ENCODE measurements at places on chromosomes 6 and 20.

GRCh38 chr6:169250660-169251059 is 3.0 kb downstream of the THBS2 start:
- DNase-seq = no peak

- DNase-seq = no peak
Observed at GRCh38 chr6:158322724-158323560, 10.7 kb downstream of the TULP4 start.

GRCh38 chr20:20318365-20319161 is 49.3 kb upstream of the INSM1 start:
- no peak for DNase-seq

DNA sequence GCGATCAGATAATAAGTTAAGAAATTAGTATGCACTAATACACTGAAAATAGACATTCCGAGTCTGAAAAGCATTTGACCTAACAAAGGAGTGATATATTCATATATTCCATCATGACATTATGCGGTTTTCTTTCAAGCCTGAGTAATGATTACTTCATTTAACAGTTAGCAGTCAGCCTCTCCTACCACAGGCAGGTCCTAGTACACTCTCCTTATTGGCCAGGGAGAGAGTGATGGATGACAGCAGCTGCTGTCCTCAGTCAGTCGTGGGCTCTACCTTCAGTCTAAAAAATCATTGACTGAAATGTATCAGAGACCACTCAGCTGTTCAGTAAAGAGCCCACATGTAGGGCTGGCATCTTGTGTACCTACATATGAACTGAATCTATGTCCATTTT is 33.2 kb upstream of the VGLL2 start:
- no peak for DNase-seq

GRCh38 chr6:111802015-111802414 is 71.2 kb downstream of the FYN start:
- no peak for DNase-seq

DNA sequence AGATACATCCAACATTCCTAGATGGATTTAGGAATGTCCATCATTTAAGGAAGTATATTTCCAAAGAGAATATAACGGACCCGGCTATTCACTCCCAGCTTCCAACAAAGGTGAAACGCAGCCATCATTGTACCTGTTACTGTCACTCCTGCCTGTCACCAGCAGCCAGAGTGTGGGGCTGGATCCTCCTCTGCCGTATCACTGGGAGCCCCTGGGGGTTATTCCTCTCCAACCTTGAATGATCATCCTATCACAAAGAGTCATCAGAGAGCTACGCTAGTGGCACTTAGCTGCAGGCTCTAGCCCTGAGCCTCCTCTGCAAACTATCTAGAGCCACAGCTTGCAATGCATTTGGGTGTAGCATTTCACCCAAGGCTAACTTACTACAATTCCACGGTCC is 73.6 kb upstream of the NHSL1 start:
- DNase-seq = no peak

DNA sequence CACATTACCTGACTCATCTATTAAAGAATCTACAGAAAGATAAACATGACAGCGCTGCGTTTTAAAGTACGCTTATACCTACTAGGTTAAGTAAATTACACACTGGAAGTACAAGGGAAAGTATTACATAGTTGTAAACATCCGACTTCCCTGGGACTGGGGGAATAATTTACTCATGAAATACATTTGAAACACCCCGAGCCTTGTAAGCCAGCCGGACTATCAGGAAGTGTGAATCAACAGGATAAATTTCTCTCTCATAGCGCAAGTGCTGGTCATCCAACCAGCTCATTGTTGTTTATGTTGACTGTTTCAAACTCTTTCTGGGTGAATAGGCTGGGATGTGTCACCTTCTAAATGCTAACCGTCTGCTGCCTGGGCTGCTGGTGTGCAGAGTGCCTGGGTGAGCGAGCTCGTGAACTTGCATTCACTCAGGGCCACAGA is 4.9 kb downstream of the BMP6 start:
- no peak for DNase-seq

GRCh38 chr6:56387621-56388414 is 140.4 kb upstream of the COL21A1 start:
- no peak for DNase-seq

All from stimulated activated CD8-positive, alpha-beta memory T cell treated with anti-CD3 and anti-CD28 coated beads, Interleukin-2, amount 100 ng/mL, for 1 hour (primary cell).